ENCODE measurements at places on chromosomes 2 and 18.

- no peak for DNase-seq
Measured at GRCh38 chr2:167388497-167388896, 500.2 kb downstream of the XIRP2 start.

- DNase-seq: no peak
Measured at GRCh38 chr2:586641-587076, 90.5 kb downstream of the TMEM18 start.

DNA sequence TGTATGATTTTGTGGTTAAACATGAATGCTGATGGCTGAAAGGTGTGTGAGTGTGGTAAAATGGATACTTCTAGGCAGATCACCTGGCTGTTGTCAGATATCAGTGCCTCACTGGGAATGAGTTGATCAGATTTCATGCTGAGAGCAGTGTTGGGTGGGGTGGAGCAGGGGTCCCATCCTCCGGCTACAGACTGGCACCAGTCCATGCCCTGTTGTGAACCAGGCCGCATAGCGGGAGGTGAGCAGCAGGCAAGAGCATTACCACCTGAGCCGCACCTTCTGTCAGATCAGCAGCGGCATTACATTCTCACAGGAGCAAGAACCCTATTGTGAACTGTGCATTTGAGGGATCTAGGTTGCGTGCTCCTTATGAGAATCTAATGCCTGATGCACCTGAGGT, 78.7 kb downstream of the GLI2 start:
- DNase-seq: no peak

- DNase-seq: no peak
Measured at GRCh38 chr2:26726228-26726627, 33.7 kb downstream of the KCNK3 start.

DNA sequence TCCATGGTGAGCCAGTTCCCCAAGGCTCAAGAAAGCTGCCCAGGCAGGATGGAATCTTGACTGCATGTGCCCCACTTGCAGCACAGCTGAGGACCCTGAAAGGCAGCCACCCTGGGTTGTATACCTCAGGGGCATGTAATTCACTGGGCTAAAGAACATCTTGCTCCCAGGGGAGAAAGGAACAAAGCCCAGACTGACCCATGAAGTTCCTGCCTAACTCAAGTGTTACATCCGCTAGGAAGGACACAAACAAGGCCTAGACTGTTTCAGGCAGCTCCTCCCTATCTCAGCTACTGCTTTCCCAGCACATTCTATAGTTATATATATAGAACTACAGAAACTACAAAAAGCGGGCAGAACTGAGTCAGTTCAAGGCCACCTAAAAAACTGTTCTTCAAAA, 69.0 kb downstream of the RBM43 start:
- no peak for DNase-seq

- DNase-seq: no peak
Measured at GRCh38 chr2:7449298-7449697, 532.1 kb downstream of the RNF144A start.

- no peak for DNase-seq
Measured at GRCh38 chr2:108236676-108237335, 3.0 kb upstream of the SULT1C3 start.

- DNase-seq: peak; percentile 23
Measured at GRCh38 chr2:177075254-177075653, 137.3 kb upstream of the HNRNPA3 start.

DNA sequence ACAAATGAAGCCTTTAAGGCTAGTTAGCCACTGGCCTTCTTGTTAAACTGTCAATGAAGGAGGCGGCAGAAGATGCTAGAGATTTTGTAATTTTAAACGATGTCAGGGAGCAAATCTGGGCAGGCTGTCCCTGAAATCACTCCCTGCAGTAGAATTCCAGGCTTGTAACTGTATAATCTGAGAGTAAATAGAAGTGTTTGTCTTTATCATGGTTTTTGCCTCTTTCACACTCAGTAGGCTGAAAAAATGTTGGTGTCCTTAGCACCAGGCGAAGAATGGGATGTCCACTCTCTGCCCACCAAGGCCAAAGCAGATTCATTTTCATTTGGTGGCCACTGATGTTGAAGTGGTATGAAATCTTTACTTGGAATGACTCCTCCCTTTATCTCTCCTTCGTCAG, 136.9 kb upstream of the THSD7B start:
- no peak for DNase-seq

- DNase-seq: no peak
Measured at GRCh38 chr18:61549889-61550288, 216.7 kb downstream of the CDH20 start.

DNA sequence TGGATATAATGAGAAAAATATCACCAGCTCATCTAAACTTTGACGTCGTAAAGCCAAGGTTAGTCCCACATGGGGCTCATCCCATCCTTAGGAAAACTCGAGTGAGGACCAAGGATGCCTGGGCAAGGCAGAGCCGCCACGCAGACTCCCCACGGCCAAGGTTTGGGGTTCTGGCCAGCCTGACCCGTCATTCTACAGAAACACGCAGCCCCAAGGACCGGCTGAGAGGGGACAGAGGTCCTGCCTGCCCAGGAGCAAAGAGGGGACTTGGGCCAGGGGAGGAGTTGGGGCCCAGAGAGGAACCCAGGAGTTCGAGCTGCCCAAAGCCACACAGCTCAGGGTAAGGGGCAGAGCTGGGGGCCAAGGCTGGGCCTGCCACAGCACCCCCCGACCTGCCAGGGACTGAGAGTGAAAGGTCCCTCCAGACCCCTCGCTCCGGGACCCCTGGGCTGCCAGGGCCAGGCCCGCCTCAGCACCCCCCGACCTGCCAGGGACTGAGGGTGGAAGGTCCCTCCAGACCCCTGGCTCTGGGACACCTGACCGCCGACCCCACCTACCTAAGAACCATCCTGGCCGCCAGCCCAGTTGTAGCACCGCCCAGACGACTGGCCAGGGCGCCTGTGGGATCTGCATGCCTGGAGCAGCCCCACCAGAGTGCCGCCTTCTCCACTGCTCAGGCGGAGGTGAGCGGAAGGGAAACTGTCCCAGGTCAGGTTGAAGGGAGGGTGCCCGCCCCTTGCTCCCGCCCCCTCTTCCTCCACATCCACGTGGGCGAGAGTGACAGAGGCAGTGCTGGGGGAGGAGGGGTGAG, at the start of gene PDCD1:
Gene PDCD1 (minus strand): TSS at position 689 of the 811 bp plus-strand sequence. CDS start 56 bp downstream, at position 633.
- DNase-seq: no peak

DNA sequence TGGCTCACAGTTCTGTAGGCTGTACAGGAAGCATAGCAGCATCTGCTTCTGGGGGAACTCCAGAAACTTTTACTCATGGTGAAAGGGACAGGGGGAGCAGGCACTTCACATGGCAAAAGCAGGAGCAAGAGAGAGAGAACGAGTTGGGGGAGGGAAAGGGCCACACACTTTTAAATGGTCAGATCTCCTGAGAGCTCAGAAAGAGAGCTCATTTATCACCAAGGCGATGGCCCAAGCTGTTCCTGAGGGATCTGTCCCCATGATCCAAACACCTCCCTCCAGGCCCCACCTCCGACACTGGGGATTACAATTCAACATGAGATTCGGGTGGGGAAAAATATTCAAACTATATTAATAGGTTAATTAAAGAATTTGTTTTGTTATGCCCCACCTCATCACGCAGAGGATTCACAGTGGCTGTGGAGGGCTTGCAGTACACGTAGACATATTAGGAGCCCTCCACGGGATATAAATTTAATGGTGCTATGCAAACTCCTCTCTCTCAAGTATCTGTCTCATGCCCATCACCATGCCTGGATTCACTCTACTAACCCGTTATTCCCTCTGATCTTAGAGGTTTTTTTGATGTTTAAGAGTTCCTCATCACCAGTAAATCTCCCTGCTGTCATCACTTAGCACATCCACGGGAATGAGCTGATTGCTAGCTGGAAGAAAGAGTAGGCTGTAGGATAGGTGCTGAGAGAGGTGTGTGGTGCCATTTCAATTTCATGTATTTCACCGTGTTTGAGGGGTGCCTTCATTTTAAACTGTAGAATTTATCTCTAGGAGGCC, 84.5 kb upstream of the ARHGAP28 start:
- no peak for DNase-seq

DNA sequence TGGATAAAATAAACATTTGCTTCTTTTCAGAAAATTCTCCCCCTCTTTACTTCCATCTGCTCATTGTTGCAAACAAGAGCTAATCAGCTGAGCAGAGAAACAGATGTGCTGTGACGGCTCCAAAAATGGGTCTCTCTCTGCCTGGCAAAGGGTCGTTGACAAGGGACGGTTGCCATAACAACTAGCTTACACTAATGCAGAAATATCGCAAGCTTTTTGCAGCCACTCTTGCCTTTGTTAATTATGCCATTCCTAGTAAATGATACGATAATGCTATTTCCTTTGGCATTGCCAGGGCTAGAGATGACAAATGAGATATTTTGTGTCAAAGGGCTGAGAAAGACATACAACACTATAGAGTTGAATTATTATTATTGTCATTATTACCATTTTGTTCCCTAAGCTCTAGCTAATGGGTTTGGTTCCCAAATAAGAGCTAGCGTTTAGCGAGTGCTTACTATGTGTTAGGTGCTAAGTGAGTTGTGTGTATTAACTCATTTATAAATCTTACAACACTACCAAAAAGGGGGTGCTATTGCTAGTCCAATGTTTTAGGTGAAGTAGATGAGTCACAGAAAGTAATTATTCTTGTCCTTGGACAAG, 46.8 kb downstream of the MYO3B start:
- DNase-seq: no peak

GRCh38 chr2:10538224-10538894, 90.2 kb upstream of the ODC1 start:
- DNase-seq: no peak

GRCh38 chr2:73050121-73050545, 21.4 kb downstream of the SFXN5 start:
- DNase-seq: no peak

DNA sequence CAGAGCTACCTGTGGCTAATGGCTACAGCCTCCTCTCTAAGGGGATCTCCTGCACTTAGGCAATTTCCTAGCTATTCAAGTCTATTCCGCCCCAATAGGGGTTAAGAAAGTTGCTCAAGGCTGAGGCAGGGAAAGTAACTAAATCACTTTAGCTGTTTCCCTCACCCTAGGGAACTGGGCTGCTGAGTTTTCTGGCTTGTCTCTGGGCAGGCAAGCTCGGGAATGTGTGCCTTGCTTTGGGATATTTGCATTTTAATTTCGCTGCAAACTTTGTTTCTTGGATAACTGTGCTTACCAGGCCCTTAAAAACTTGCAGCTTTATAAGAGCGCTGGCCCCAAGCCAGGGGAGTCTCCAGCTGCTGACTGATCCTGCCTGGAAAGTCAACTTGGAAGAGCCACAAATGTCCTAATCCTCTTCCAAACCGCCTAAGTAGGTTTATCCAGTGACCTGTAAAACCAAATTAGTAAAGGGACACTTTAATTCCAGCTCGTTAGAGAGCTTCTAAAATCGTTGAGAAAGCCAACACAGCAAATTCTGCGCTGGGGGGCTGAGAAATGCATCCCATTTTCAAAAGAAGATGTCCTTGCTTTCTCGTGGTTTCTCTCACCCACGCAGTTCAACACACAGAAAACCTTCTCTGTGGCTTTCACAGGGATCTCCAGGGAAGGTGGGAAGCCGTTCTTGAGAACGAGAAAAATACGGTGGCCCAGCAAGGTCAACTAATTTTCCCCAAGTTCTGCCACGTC, 59.5 kb upstream of the SP3 start:
- peak; percentile 49 for DNase-seq
